Right lobe of liver (tissue), 6 donors: ENCODE measurements at places on chromosomes 3 and 15. TPM values are rescaled to one million over a fixed set of nuclear protein-coding genes. Genes with fewer than 3 reads are reported as not detected.

The MEIS2 gene
- 16.0 TPM for total RNA-seq

DNA sequence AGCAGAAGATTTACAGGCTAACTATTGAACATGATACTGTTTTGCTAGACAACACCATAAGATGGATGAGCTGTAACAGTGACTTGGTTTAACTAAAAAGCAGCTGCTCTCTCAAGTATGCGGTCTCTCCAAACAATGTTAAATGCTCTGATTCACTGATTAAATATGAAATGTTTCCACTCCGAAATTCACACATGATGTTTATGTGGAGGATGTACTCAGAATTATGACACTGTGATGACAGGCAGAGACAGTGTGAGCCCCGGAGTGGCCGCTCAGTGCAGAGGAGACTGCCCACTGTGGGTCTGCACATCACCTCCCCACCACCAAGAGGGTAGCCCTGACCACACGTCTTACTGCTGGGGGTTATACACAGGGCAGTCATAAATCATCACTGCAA, 83.9 kb upstream of the MEX3B start:
- H3K4me1 ChIP-seq = no peaks in the 10 kb centered on the region
- H3K36me3 ChIP-seq = no peaks in the 10 kb centered on the region
- no peaks in the 10 kb centered on the region for H3K27me3 ChIP-seq
- no peak overlapping the region for H3K4me3 ChIP-seq

DNA sequence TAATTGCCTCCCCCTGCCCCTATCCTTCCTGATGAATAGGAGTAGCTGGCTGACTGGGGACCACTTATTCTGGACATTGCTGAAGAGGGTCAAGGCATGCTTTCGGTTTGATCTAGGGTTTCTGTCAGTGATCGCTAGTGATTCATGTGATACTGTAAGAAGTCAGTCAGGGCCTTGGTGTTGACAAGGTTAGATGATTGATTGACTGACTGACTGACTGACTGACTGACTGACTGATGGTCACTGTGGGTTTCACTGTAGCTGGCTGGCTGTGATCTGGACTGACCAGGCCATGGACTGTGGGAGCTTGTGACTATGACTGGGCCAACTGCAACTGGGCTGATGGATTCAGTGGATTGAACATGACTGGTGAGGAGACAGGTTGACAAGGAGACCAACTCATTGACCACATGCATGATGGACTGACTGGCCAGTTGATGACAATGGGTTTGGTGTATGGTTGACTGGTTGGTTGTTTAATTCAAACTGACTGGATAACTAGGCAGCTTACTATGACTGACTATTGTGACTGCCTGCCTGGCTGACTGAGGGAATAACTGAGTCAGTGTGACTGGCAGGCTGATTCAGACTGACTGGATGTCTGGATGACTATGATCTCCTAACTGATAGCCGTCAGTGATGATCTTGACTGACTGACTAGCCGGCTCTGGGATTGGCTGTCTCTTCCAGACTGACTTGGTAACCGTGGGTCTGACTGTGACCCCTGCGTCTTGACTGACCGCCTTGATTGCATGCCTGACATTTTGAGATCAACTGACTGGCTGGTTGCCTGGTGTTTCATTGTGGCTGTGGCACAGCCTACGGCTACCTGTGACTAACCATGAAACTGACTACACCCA, 509.9 kb downstream of the SHQ1 start:
- no peak overlapping the region for H3K4me3 ChIP-seq
- no peaks in the 10 kb centered on the region for H3K27me3 ChIP-seq
- H3K4me1 ChIP-seq = no peaks in the 10 kb centered on the region
- no peak overlapping the region for H3K27ac ChIP-seq
- DNase-seq = no peak
- no peaks in the 10 kb centered on the region for H3K36me3 ChIP-seq

The CEP152 gene
- 2.8 TPM for total RNA-seq

GRCh38 chr3:15298504-15298903, 33.9 kb downstream of the SH3BP5 start:
- peaks cover 2% of the 10 kb centered on the region for H3K36me3 ChIP-seq
- H3K4me3 ChIP-seq = no peak overlapping the region
- no peaks in the 10 kb centered on the region for H3K27me3 ChIP-seq
- no peaks in the 10 kb centered on the region for H3K4me1 ChIP-seq
- H3K27ac ChIP-seq = no peak overlapping the region
- DNase-seq = no peak

The FILIP1L gene
- total RNA-seq = 2.1 TPM

The ERICH6 gene
- total RNA-seq = not detected

The CD96 gene
- total RNA-seq = 1.3 TPM

The SLC22A13 gene
- total RNA-seq = not detected

The GNAT1 gene
- total RNA-seq = not detected

DNA sequence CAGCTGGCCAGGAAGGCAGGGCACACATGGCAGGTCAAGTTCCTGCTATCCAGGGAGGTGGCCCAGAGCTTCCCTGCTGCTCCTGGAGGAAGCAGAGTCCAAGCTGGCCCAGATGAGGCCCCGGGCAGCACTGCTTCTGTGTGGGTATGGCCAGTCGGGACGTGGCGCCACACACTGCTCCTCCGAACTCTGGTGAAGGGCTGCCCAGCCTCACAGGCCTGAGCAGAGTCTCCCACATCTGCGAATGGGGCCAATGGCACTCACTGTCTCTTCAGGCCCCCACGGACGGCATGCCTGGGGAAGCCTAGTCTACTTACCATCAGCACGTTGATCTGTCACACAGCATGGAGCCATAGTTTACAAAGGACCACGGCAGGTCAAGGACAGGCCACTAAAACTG, 2.5 kb upstream of the PLA2G4F start:
- H3K27me3 ChIP-seq = no peaks in the 10 kb centered on the region
- H3K27ac ChIP-seq = no peak overlapping the region
- peaks cover 53% of the 10 kb centered on the region for H3K36me3 ChIP-seq
- DNase-seq = no peak

The PDZRN3 gene
- 2.0 TPM for total RNA-seq

The RPUSD2 gene
- total RNA-seq = 6.4 TPM

DNA sequence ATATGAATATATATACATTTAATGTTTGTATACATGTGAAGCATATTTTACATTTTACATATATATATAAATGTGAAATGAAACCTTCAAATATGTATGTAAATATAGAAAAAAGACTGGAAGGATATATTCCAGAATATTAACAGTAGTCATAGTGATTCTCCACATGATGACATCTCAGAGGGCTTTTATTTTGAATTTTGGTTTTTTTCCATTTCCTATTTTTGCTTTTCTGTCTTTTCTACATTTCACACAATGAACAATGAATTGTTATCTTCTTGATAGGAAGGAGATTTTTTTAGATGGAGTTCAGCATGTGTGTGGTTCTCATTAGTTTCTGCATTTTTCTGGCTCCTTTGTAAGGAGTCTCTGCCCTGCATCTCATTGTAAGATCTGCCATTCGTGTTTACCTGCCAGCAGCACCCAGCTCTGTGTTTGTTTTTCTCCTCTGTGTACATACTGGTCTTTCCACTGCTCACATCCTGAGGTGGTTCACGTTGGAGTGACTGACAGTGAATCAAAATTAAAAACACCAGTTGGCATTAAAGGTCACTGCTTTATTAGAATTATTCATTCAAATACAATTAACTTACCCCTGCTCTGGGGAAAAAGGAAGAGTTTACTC, 425.3 kb upstream of the MDFIC2 start:
- no peak overlapping the region for H3K4me3 ChIP-seq
- no peak for DNase-seq
- no peaks in the 10 kb centered on the region for H3K4me1 ChIP-seq
- no peaks in the 10 kb centered on the region for H3K27me3 ChIP-seq

GRCh38 chr3:178455226-178455625, 81.0 kb upstream of the KCNMB2 start:
- no peak for DNase-seq
- H3K4me3 ChIP-seq = no peak overlapping the region
- no peak overlapping the region for H3K27ac ChIP-seq

- DNase-seq = no peak
- no peaks in the 10 kb centered on the region for H3K27me3 ChIP-seq
- H3K4me3 ChIP-seq = no peak overlapping the region
- H3K36me3 ChIP-seq = no peaks in the 10 kb centered on the region
Measured at GRCh38 chr15:78408961-78409360, 29.1 kb upstream of the IREB2 start.

GRCh38 chr3:108125153-108125543, 34.3 kb upstream of the CD47 start:
- H3K4me3 ChIP-seq = no peak overlapping the region
- H3K27ac ChIP-seq = peak overlapping the region; percentile 18
- no peaks in the 10 kb centered on the region for H3K36me3 ChIP-seq
- H3K27me3 ChIP-seq = no peaks in the 10 kb centered on the region
- no peak for DNase-seq

DNA sequence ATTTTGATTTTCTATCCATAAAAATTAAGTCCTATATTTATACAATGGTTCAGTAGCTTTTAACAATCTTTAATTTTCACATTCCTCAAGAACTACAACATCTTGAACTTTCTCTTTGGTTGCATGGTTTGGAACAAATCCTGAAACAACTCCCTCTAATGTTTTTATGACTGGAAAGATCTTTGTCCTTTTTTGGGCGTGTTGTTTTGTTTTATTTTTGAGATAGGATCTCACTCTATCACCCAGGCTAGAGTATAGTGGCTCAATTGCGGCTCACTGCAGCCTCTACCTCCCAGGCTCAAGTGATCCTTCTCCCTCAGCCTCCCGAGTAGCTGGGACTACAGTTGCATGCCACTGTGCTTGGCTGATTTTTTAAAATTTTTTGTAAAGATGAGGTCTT, 4.0 kb downstream of the STX19 start:
- no peaks in the 10 kb centered on the region for H3K36me3 ChIP-seq
- H3K27ac ChIP-seq = no peak overlapping the region
- no peaks in the 10 kb centered on the region for H3K27me3 ChIP-seq
- no peak for DNase-seq
- H3K4me3 ChIP-seq = no peak overlapping the region

DNA sequence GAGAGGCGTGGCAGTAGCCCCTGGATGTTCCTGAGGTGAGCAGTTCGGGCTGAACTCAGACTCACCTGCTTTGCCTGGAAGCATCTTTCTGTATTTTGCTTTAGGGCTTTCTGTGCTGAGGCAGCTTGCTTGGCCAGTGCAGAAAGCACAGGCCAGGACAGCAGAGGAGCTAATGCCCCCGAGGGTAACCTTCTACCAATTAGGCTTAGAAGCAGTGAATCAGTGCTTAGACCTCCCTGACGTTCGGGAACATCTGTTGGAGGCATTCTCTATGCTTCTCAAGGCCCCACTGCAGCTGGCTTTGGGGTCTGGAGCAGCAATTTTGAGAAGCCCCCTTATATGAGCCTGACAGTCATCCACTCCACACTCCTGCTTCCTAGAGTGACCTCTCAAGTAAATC, 350.7 kb upstream of the PROK2 start:
- no peaks in the 10 kb centered on the region for H3K27me3 ChIP-seq
- no peak overlapping the region for H3K4me3 ChIP-seq
- H3K4me1 ChIP-seq = no peaks in the 10 kb centered on the region
- no peaks in the 10 kb centered on the region for H3K36me3 ChIP-seq
- DNase-seq = no peak
- H3K27ac ChIP-seq = no peak overlapping the region

The SERINC4 gene
- total RNA-seq = not detected

DNA sequence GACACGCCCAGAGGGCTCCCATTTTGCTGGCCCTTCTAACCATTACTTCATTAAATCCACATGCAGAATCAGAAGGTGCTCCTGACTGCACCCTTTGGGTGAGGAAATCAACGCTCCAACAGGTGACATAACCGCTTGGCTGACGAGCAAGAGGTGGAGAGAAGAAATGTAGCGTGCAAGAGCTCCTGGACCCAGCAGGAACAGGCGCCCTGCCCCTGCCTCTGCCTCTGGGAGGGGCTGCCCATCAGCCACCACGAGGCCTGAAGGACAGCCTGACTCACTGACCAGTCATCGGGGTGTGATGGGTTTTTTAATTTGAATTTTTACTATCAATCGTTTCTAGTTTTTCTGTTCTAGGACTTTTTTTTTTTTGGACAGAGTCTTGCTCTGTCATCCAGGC, 218.2 kb downstream of the ADAMTS17 start:
- no peak overlapping the region for H3K27ac ChIP-seq
- H3K36me3 ChIP-seq = no peaks in the 10 kb centered on the region
- H3K4me1 ChIP-seq = no peaks in the 10 kb centered on the region
- H3K4me3 ChIP-seq = no peak overlapping the region
- H3K27me3 ChIP-seq = no peaks in the 10 kb centered on the region
- no peak for DNase-seq

DNA sequence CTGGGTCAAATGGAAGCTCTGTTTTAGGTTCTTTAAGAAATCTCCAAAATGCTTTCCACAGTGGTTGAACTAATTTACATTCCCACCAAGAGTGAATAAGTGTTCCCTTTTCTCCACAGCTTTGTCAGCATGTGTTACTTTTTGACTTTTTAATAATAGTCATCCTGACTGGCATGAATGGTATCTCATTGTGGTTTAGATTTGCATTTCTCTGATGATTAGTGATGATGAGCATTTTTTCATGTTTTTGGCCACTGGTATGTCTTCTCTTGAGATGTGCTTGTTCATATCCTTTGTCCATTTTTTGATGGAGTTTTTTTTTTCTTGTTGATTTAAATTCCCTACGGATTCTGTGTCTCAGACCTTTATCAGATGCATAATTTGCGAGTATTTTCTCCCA, 745.0 kb upstream of the BCHE start:
- no peaks in the 10 kb centered on the region for H3K36me3 ChIP-seq
- no peaks in the 10 kb centered on the region for H3K4me1 ChIP-seq
- H3K27ac ChIP-seq = no peak overlapping the region

GRCh38 chr15:27482287-27482686, 511.3 kb downstream of the GABRG3 start:
- no peak overlapping the region for H3K27ac ChIP-seq
- no peak for DNase-seq
- H3K27me3 ChIP-seq = no peaks in the 10 kb centered on the region
- no peaks in the 10 kb centered on the region for H3K36me3 ChIP-seq
- no peak overlapping the region for H3K4me3 ChIP-seq
- no peaks in the 10 kb centered on the region for H3K4me1 ChIP-seq

DNA sequence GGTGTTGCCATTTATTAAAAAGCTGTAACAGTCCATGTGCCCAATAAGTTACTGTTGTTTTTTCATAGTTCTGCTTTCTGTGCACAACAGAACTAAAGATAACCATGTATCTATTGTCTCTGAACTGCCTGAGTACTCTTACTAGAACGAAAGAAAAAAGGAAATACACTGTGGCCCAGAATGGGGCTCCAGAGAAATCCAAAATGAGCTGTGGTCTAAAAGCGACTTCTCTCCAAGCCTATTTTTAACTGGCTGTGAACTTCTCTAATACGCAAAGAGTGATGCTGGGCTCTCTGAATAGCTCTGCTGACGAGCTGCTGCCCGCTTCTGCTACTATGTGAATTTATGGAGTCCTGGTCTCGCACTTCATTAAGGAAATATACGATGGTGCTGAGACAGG, 56.2 kb upstream of the LPP start:
- no peaks in the 10 kb centered on the region for H3K27me3 ChIP-seq
- H3K27ac ChIP-seq = no peak overlapping the region
- no peak overlapping the region for H3K4me3 ChIP-seq
- H3K36me3 ChIP-seq = no peaks in the 10 kb centered on the region
- DNase-seq = no peak
- H3K4me1 ChIP-seq = no peaks in the 10 kb centered on the region

GRCh38 chr3:195001961-195002861, 268.7 kb downstream of the XXYLT1 start:
- peak; percentile 65 for DNase-seq
- H3K27ac ChIP-seq = no peak overlapping the region
- H3K36me3 ChIP-seq = no peaks in the 10 kb centered on the region
- H3K27me3 ChIP-seq = no peaks in the 10 kb centered on the region
- H3K4me1 ChIP-seq = no peaks in the 10 kb centered on the region
- H3K4me3 ChIP-seq = no peak overlapping the region

The SLC12A1 gene
- 2.1 TPM for total RNA-seq

GRCh38 chr3:107414325-107414964, 37.2 kb downstream of the CCDC54 start:
- DNase-seq = no peak
- H3K27me3 ChIP-seq = no peaks in the 10 kb centered on the region

The LRRC2 gene
- 5.4 TPM for total RNA-seq

The KBTBD13 gene
- not detected for total RNA-seq
